Sciatic nerve (tissue), 2 donors: ENCODE measurements at places on chromosomes 6 and 20. TPM values are rescaled to one million over a fixed set of nuclear protein-coding genes. Genes with fewer than 3 reads are reported as not detected.

The FRK gene
- 0.85 TPM for total RNA-seq

The MYT1 gene
- total RNA-seq, result not detected

The BPIFA1 gene
- total RNA-seq, result not detected

The CHRNA4 gene
- total RNA-seq, result 0.80 TPM

The KCNS1 gene
- total RNA-seq, result not detected

The POM121L2 gene
- total RNA-seq, result not detected

The PTCRA gene
- 0.40 TPM for total RNA-seq

The VGLL2 gene
- not detected for total RNA-seq

The FAXC gene
- 0.49 TPM for total RNA-seq

The ZNF831 gene
- total RNA-seq, result 0.36 TPM

The NFATC2 gene
- 11.0 TPM for total RNA-seq

The PCSK2 gene
- total RNA-seq, result 18.3 TPM

The OTOR gene
- not detected for total RNA-seq

The C20orf202 gene
- total RNA-seq, result 0.80 TPM

The ENPP4 gene
- total RNA-seq, result 22.0 TPM

The EDN3 gene
- not detected for total RNA-seq

The SIRPD gene
- not detected for total RNA-seq

The CNR1 gene
- 3.5 TPM for total RNA-seq

The CRIP3 gene
- 3.8 TPM for total RNA-seq

The PRDM13 gene
- not detected for total RNA-seq

The LY6G6C gene
- total RNA-seq, result 0.71 TPM

The SAMD3 gene
- total RNA-seq, result 3.6 TPM

The MAS1 gene
- total RNA-seq, result not detected

The FOXP4 gene
- total RNA-seq, result 39.2 TPM

The CCN2 gene
- total RNA-seq, result 176 TPM

The GPLD1 gene
- 4.9 TPM for total RNA-seq

The PSMB1 gene
- total RNA-seq, result 108 TPM

The PREX1 gene
- total RNA-seq, result 33.9 TPM

The ANKEF1 gene
- total RNA-seq, result 1.6 TPM

The ASIP gene
- 3.0 TPM for total RNA-seq

The TMC2 gene
- 0.22 TPM for total RNA-seq

The PTK7 gene
- 11.0 TPM for total RNA-seq

The GABRR1 gene
- 0.27 TPM for total RNA-seq

The EMILIN3 gene
- 9.9 TPM for total RNA-seq

The RBPJL gene
- not detected for total RNA-seq
